DMS53 (cell line): ENCODE measurements at places on chromosomes 16 and 17.
A peak's percentile ranks its signal among the peaks of the same experiment; 100 is the strongest.

GRCh38 chr16:19138601-19139000, 24.8 kb downstream of the ITPRIPL2 start:
- peak; percentile 77 for DNase-seq

GRCh38 chr16:75494661-75495075, 573 bp downstream of the CHST6 start:
- peak; percentile 8 for DNase-seq

GRCh38 chr17:82548681-82549303, 29.3 kb downstream of the FOXK2 start:
- no peak for DNase-seq

GRCh38 chr16:78142788-78143187, 43.3 kb downstream of the WWOX start:
- DNase-seq, result no peak

GRCh38 chr16:10552998-10553491, 27.4 kb downstream of the EMP2 start:
- no peak for DNase-seq

DNA sequence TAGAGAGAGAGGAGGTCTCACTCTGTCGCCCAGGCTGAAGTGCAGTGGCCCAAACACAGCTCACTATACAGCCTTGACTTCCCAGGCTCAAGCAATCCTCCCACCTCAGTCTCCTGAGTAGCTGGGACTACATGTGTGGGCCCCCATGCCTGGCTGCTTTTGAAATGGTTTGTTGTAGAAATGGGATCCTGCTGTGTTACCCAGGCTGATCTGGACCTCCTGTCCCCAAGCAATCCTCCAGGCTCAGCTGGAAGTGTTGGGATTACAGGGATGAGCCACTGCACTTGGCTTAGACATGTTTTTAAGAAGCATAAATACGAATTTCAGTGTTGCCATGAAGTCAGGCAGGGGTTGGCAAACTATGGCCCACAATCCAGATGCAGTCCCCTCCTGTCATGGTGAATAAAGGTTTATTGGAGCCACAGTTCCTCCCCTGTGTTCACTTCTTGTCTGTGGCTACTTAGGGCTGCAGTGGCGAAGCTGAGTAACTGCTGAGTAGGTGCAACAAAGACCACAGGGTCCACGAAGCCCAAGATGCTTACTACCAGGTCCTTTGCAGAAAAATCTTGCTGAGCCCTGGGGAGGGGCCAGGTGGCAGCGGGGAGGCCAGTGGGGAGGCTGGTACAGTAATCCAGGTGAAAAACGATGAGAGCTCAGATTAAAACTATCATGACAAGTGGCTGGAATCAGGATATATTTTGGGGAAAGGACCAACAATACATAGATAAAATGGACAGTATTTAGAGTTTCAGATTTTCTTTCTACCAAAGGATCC, 35.2 kb downstream of the TNFRSF13B start:
- no peak for DNase-seq

DNA sequence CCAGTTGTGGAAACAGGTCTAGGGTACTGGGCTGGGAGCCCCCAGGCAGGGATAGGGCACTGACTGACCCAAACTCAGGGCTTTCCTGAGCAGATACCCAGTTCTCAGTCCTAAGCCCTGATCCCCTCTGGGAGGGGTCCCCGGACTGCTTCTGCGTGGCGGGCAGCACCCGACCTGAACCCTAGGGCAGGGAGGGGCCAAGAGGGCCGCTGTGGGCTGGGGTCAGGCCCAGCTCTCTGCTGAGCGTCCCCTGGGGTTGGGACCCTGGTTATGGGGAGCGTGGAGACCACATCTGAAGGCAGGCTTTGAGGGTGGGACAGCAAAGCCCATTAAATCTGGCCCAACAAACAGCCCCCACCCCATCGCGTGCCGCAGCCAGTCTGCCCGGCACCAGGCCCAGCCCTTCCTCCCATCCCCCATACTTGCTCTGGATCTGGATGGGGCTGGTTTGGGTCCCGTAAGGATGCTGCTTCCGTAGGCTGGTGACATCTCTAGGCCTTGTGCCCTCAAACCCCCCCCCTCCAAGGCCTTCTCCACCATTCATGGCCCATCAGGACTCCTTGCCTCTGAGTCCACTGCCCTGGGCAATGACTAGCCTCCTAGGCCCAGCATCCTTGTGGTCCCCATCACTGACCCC, 691 bp upstream of the FAM83G start:
- peak; percentile 9 for DNase-seq

- DNase-seq, result no peak
These were observed 3.4 kb downstream of the CA7 start for GRCh38 chr16:66847533-66848067.

DNA sequence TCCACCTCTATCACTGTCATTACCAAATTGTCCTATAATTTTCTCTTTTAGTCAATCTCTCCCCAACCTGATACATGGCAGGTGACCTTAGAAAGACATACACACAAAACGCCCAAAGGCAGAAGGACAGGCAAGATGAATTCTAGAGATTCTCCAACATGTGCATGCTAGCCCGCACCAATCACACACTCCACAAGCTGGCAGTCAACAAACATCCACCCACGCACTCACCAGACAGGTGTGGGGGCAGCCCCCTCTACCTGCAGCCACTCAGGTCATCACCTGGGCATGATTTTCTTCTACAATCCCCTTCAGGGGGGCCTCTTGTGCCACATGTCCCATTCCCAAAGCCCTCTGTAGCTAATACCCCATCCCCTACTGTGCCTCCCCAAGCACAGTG, 9.5 kb downstream of the MPP2 start:
- DNase-seq, result no peak

DNA sequence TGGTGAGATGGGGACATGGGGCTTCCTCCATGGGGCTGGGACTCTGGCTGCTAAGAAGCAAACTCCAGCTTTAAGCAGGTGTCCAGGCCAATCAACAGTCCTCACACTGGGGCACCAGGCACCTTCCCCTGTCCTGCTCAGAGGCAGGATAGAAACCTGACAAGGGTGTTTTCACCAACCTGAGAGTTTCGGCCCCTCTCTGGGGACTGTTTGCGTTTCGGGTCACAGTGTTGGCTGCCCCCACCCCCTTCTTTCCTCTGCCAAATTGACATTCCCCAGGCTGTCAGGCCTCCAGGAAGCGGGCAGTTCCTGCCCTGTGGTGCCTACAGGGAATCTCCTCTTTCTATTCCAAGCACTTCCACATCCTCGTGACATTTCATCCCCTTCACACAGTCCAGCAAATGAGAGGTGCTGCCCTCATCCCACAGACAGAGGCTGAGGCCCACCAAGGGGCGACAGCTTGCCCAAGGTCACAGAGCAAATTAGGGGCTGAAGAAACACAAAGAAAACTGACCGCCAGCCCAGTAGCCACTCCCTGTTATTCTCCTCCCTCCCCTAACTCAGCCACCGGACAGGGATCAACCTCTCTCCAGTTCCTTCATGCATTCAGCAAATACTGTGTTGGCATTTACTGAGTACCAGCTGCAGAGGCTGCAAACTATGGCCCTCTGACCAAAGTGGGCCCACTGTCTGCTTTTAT, 38.0 kb downstream of the MMP15 start:
- DNase-seq, result no peak

GRCh38 chr16:85307552-85308364, 195.5 kb upstream of the CIBAR2 start:
- no peak for DNase-seq

- no peak for DNase-seq
These were observed 14.1 kb upstream of the UTP6 start for GRCh38 chr17:31915456-31916100.

DNA sequence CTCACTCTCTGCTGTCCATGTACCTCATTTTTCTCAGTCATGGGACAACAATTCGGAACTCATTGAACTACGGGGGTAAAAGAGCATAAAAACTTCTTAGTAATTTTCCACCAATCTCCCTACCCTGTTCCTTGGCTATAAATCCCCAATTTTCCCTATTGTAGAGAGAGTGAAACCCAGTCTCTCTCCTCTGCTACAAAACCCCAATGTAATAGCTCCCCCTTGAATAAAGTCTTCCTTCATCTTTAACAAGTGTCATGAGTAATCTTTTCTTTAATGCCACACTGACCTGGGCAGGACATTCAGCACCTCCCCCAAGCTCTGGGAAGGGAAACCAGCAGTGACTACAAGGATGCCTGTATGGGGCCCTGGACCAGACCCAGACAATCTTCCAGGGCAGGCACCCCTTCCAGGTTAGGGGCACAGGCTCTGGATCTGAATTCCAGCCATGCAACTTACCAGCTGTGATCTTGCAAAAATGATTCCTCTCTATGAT, 10.2 kb upstream of the EIF1 start:
- DNase-seq, result no peak

- no peak for DNase-seq
These were observed 6.9 kb downstream of the KRT24 start for GRCh38 chr17:40696651-40697072.

- no peak for DNase-seq
These were observed 27.4 kb upstream of the GNAO1 start for GRCh38 chr16:56163938-56164337.

GRCh38 chr17:55735731-55736405, 13.2 kb upstream of the TMEM100 start:
- peak; percentile 73 for DNase-seq

- no peak for DNase-seq
These were observed 53.2 kb downstream of the NQO1 start for GRCh38 chr16:69672998-69673713.

GRCh38 chr17:3796110-3796821, 4.7 kb downstream of the ITGAE start:
- no peak for DNase-seq

- DNase-seq, result no peak
These were observed 13.2 kb upstream of the RBFOX3 start for GRCh38 chr17:79623786-79624717.

GRCh38 chr16:78244131-78244895, 144.9 kb downstream of the WWOX start:
- DNase-seq, result no peak

DNA sequence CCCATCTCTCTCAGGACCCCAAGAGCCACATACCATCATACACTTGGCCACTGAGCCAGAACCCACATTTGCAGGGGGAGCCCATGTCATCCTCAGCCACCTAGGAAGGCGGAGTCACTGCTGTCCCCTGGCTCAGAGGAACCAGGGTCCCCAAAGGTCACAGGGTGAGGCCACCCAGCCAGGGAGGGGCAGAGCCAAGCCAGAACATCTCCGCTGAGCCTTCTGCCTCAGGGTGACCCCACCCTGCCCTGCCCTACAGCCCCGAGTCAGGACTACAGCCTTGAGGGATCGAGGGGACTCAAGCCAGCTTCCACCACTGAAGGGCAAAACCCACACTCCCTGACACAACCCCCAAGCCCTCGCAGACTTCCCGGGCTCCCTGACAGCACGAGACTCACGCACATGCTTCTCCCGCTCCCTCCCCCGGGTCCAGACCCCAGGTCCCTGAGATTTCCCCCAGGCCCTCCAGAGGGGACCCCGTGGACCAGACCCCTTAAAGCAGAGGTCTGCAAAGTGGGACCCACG, 17.4 kb downstream of the PIEZO1 start:
- no peak for DNase-seq

DNA sequence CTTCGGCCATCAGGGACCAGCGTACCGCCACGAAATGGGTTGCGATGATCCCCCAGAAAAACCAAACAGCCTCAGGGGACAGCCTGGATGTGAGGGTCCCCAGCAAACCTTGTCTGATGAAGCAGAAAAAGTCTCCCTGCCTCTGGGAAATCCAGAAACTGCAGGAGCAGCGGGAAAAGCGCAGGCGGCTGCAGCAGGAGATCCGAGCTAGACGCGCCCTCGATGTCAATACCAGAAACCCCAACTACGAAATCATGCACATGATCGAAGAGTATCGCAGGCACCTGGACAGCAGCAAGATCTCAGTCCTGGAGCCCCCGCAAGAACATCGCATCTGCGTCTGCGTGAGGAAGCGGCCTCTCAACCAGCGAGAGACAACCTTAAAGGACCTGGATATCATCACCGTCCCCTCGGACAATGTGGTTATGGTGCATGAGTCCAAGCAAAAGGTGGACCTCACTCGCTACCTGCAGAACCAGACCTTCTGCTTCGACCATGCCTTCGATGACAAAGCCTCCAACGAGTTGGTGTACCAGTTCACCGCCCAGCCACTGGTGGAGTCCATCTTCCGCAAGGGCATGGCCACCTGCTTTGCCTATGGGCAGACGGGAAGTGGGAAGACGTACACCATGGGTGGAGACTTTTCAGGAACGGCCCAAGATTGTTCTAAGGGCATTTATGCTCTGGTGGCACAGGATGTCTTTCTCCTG, 769 bp downstream of the KIF2B start:
- no peak for DNase-seq

- DNase-seq, result no peak
These were observed 21.4 kb upstream of the TIMP2 start for GRCh38 chr17:78946631-78947030.
